GM23248 (cell line): ENCODE measurements at places on chromosomes 16 and 17. TPM values are rescaled to one million over a fixed set of nuclear protein-coding genes. Genes with fewer than 3 reads are reported as not detected.

HBA2 gene
- not detected in 2 replicates for polyA plus RNA-seq

AOC2 gene
- 0.09 and 0.14 TPM in 2 replicates for polyA plus RNA-seq

MAPK7 gene
- polyA plus RNA-seq: 25.7 and 28.6 TPM in 2 replicates

DNA sequence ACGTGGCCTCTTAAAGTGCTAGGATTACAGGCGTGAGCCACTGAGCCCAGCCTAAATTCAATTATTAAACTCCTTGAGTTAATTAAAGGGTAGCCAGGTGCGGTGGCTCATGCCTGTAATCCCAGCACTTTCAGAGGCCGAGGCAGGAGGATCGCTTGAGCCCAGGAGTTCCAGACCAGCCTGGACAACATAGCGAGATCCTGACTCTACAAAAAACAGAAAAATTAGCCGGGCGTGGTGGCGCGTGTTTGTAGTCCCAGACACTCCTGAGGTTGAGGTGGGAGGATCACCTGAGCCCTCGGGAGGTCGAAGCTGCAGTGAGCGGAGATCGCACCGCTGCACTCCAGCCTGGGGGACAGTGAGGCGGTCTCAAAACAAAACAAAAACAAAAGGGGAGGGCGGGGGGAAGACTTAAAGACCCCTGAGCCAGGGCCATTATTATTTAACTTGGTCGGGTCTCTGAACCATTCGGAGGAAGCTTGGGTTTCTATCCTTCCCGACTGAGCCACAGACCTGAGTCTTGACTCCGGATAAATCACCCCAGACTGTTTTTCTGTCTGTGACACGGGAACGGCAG, 19.5 kb downstream of the BCL7C start:
- DNase-seq: no peak

- DNase-seq: no peak
Measured at GRCh38 chr16:84124257-84125073, 7.7 kb upstream of the MBTPS1 start.

TM4SF5 gene
- not detected in 2 replicates for polyA plus RNA-seq

CDRT15 gene
- not detected in 2 replicates for polyA plus RNA-seq

FOXL1 gene
- polyA plus RNA-seq: 4.7 and 4.9 TPM in 2 replicates

RHBDF1 gene
- polyA plus RNA-seq: 62.2 and 62.6 TPM in 2 replicates

NPIPB9 gene
- polyA plus RNA-seq: not detected in 2 replicates

- peak; percentile 94 for DNase-seq
Measured at GRCh38 chr17:71438631-71439146, 682.1 kb upstream of the SOX9 start.

- DNase-seq: no peak
Measured at GRCh38 chr17:67244431-67245072, 444 bp downstream of the HELZ start.

KRT25 gene
- polyA plus RNA-seq: not detected in 2 replicates

GRCh38 chr17:14779241-14779640, 478.4 kb downstream of the HS3ST3B1 start:
- DNase-seq: no peak
